ENCODE measurements at places on chromosomes 2 and 18.
A peak's percentile ranks its signal among the peaks of the same experiment; 100 is the strongest.

DNA sequence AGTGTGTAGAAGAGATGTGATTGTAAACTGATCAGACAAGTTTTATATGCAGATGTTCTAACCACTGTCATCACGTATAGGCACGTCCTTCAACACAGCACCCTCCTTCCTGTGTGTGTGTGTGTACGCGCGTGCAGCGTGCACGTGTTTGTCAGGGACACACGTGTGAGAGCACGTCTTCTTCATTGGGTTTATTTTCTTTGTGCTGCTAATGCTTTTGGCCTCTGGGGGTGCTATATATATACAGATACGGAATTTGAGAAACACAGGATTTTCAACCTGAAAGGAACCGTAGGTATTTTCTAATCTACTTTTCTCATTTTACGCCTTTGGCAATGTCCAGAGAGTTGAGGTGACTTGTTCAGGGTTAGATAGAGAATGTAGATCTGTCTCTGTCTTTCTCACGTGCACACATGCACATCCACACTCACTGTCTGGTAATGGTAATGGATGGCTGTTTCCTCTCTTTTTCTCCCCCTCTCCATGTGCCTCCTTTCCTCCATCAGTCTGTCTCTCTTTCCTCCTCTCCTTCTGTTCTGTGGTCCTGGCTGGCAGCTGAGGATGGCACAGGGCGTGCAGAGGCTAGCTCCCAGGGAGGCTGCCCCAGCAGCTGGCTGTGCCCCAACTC is 13.4 kb upstream of the CELF4 start:
- H3K4me1 ChIP-seq = no peaks in the 10 kb centered on the region
- H3K27ac ChIP-seq = no peak overlapping the region
- H3K36me3 ChIP-seq = no peaks in the 10 kb centered on the region
- no peak for DNase-seq
- H3K27me3 ChIP-seq = no peaks in the 10 kb centered on the region
- H3K4me3 ChIP-seq = no peak overlapping the region

DNA sequence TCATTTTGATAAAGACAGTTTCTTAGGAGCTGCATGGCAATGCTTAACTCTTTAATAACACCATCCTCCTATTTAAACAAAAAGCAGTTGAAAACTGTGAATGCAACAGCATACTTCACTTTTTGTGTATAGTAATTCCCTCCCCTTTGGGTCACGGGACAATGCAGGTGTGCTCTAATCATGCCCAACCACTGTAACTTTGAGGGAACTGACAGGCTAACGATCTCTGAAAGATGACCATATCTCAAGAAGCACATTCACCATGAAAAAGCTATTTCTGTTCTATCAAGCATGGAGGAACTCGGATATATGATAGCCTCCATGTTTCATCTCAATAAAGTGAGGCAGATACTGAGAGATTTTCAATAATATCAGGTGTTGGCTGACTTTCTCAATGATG is 81.1 kb upstream of the CD226 start:
- H3K4me3 ChIP-seq = no peak overlapping the region
- no peaks in the 10 kb centered on the region for H3K27me3 ChIP-seq
- peaks cover 16% of the 10 kb centered on the region for H3K36me3 ChIP-seq
- no peaks in the 10 kb centered on the region for H3K4me1 ChIP-seq
- DNase-seq = no peak

DNA sequence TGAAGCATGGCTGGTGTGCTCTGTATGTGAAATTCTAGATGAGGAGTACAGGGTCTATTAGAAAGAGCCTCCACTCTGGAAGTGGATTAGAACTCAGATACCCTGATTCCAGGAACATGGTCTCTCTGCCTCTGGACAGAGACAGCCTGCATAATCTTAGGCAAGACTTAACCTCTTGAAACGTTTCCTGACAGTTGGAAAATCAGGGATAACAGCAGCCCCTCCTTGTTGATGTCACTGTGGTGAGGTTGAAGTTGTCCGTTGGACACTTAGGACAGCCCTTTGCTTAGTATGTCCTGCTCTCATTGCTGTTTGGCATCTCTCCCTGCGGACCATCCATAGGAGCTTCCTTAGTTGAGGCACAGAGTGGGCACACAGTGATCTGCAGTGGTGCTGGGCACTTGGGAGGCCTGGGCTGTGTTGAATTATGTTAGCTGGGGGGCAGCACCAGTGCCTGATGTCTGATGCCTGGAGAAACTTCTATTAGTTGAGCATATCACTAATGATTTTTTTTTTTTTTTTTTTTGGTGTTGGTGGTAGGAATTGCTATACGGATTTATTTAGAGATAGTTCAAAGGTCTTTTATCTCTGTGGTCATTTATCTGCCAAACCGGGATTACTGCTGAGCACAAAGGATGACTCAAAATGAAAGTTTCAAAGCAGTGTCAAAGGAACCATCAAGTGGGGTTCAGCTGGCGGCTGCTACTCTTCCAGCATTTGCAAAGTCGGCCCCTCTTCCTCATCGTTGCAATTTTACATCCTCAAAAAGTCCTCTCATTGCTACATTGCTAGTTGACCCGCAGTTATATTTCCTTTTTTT is 28.8 kb downstream of the SETBP1 start:
- H3K27ac ChIP-seq = peak overlapping the region; percentile 46
- no peak overlapping the region for H3K4me3 ChIP-seq
- no peaks in the 10 kb centered on the region for H3K27me3 ChIP-seq
- peaks cover 23% of the 10 kb centered on the region for H3K4me1 ChIP-seq
- H3K36me3 ChIP-seq = no peaks in the 10 kb centered on the region

DNA sequence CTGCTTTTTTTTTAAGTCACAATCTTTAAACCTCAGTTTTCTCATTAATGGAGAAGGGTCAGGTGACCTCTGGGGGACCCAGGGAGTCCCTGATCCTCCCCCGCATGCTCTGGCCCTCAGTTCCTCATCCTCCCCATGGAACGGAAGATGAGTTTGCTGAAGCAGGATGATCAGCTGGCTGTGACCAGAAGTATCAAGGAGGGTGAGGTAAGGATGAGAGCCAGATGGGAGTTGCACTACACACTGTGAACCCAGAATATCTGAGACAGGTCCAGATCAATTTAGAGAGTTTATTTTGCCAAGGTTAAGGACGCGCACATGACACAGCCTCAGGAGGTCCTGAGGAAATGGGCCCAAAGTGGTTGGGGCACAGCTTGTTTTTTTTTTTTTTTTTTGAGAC is 3.8 kb downstream of the CATIP start:
- H3K27ac ChIP-seq = peak overlapping the region; percentile 86
- no peaks in the 10 kb centered on the region for H3K27me3 ChIP-seq
- no peaks in the 10 kb centered on the region for H3K36me3 ChIP-seq
- no peak overlapping the region for H3K4me3 ChIP-seq
- no peaks in the 10 kb centered on the region for H3K4me1 ChIP-seq

GRCh38 chr2:113198790-113199612 is 25.2 kb downstream of the PSD4 start:
- H3K4me3 ChIP-seq = peak overlapping the region; percentile 87
- H3K36me3 ChIP-seq = no peaks in the 10 kb centered on the region

GRCh38 chr2:137387044-137387443 is 577.2 kb upstream of the HNMT start:
- H3K4me3 ChIP-seq = no peak overlapping the region
- no peaks in the 10 kb centered on the region for H3K27me3 ChIP-seq
- no peaks in the 10 kb centered on the region for H3K4me1 ChIP-seq
- no peak overlapping the region for H3K27ac ChIP-seq
- DNase-seq = no peak

- H3K4me3 ChIP-seq = no peak overlapping the region
- no peak overlapping the region for H3K27ac ChIP-seq
- H3K27me3 ChIP-seq = no peaks in the 10 kb centered on the region
These were observed 51.4 kb downstream of the SLC38A11 start for GRCh38 chr2:164903951-164904350.

DNA sequence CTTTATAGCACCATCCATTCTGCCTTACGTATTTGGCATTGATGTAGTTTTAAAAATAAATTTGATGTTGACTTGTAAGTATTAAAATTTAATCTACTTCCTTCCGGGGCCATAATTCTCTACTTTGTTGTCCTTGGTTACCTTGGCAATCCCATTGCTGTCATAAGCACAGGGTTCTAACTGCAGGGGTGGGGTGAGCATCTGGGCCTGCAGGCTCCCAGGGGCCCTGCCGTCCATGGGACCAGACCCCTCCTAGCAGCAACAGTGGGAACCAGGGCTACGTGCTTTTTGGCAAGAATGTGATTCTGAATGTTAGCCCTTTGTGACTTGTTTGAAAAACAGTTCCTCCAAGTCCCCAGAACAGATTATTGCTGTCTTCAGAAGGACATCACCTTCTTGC is 4.9 kb downstream of the ASAP2 start:
- H3K27ac ChIP-seq = peak overlapping the region; percentile 66
- no peaks in the 10 kb centered on the region for H3K27me3 ChIP-seq

DNA sequence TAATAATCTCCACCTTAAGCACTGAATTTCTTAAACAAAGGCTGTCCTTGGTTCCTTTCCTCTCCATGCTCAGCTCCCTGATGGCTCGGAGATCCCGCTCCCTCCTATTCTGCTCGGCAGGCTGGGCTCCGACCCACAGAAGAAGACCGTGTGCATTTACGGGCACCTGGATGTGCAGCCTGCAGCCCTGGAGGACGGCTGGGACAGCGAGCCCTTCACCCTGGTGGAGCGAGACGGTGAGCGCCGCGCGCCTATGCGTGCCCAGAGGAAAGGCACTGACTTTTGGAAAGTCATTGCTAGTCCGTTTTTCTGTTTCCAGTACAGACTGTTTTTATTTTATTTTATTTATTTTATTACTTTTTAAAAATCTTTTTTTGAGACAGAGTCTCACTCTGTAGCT is 9.6 kb downstream of the CNDP2 start:
- no peak overlapping the region for H3K4me3 ChIP-seq
- no peak overlapping the region for H3K27ac ChIP-seq
- H3K4me1 ChIP-seq = no peaks in the 10 kb centered on the region

DNA sequence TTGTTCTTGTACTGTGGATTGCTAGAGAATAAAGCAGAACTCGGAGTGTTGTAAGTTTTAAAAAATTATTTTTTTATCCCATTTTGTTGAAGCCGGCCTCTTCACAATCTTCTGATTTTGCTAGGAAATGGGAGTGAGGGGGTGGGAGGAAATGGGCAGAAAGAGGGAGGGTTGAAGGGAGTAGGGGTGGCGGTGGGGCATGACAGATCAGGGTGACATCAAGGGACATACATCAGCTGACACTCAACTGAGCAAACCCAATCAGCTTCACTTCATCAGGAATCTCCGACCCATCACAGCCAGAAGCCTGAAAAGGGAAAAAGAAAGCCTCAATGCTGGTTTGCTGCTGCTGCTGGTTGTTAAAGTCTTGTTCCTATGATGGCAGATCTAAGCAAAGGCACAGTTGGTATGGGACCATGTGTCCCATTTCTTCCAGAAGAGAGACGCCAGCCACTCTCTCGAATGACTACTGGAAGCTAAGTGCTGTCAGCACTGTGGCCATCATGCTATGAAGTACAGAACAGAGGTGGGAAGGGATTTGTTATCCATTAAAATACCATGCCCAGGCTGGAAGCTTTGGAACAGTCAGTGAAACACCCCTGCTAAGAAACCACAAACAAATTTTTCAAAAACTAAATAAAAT is 292.0 kb downstream of the STK39 start:
- no peaks in the 10 kb centered on the region for H3K4me1 ChIP-seq
- H3K27me3 ChIP-seq = no peaks in the 10 kb centered on the region
- H3K36me3 ChIP-seq = no peaks in the 10 kb centered on the region
- no peak for DNase-seq

GRCh38 chr2:74002505-74003421 is 18.1 kb downstream of the TET3 start:
- peak overlapping the region; percentile 67 for H3K4me3 ChIP-seq
- DNase-seq = peak; percentile 88
- peaks cover 68% of the 10 kb centered on the region for H3K4me1 ChIP-seq
- no peak overlapping the region for H3K27ac ChIP-seq

GRCh38 chr2:64751286-64752260 is 97.9 kb upstream of the SERTAD2 start:
- peak overlapping the region; percentile 99 for H3K27ac ChIP-seq
- no peaks in the 10 kb centered on the region for H3K27me3 ChIP-seq
- no peaks in the 10 kb centered on the region for H3K36me3 ChIP-seq
- peaks cover 3% of the 10 kb centered on the region for H3K4me1 ChIP-seq
- peak overlapping the region; percentile 81 for H3K4me3 ChIP-seq
- no peak for DNase-seq

GRCh38 chr2:99238599-99238998 is 16.9 kb downstream of the LYG2 start:
- no peaks in the 10 kb centered on the region for H3K27me3 ChIP-seq
- H3K27ac ChIP-seq = no peak overlapping the region
- H3K4me1 ChIP-seq = no peaks in the 10 kb centered on the region
- no peaks in the 10 kb centered on the region for H3K36me3 ChIP-seq
- H3K4me3 ChIP-seq = no peak overlapping the region

DNA sequence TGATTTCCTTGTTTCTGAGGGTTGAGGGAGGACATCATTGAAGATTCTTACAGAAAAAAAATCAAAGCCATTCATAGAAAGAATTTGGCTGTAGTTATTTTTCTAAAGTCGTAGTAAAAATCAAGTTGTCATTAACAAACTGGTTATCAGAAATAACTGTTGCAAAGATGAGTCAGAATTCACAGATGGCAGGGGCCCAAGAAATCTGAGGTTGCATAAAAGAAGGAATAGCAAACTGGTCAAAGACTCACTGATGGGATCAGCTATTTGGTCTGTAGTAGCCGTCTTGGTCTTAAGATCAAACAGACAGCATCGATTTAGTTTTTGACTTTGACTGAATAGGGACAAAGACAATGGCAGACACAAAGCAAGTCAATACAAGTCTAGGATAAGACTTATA is 334.3 kb downstream of the FIGN start:
- no peaks in the 10 kb centered on the region for H3K36me3 ChIP-seq
- no peaks in the 10 kb centered on the region for H3K4me1 ChIP-seq
- no peak for DNase-seq
- H3K27ac ChIP-seq = no peak overlapping the region
- H3K27me3 ChIP-seq = no peaks in the 10 kb centered on the region
- H3K4me3 ChIP-seq = no peak overlapping the region

GRCh38 chr2:174485788-174486562 is 854 bp downstream of the GPR155 start:
- H3K4me1 ChIP-seq = no peaks in the 10 kb centered on the region
- H3K4me3 ChIP-seq = peak overlapping the region; percentile 68

DNA sequence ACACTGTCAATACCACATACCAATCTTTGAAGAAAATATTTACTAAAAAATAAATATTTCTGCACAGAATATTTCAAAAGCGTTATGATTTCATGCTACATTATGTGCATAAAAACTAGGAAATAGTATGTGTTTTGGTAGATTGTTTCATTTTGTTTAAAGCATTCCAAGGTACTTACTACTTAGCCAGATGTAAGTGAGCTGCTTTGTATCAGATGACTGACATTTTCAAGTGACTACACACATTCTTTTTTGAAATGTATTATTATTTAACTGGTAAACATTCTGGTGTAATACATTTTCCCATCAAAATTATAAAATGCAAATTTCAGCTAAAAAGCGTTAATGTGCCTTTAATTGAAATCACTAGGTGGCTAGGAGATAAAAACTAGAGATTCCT is 21.5 kb downstream of the GCA start:
- H3K36me3 ChIP-seq = no peaks in the 10 kb centered on the region
- H3K27ac ChIP-seq = no peak overlapping the region
- H3K27me3 ChIP-seq = no peaks in the 10 kb centered on the region
- no peak overlapping the region for H3K4me3 ChIP-seq

DNA sequence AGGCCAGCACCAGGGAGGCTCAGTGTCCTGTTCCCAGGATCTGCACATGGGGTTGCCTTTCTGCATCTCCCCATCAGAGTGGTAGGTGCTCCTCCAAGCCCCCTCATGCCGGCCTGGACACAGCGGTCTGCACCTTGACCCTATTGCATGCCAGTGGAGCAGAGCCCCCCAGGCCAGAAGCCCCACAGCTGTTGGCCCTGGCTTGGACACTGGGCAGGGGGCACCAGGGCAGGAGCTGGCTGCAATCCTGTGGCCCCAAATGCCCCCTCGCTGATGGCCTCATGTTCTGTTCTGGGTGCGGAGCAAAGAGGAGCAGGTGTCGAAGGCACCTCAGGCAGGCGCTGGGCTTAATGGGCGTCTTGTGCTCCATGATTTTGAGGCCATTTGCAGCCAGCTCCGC is 62.7 kb downstream of the CCDC74A start:
- no peaks in the 10 kb centered on the region for H3K4me1 ChIP-seq
- H3K27ac ChIP-seq = no peak overlapping the region
- no peaks in the 10 kb centered on the region for H3K36me3 ChIP-seq
- H3K27me3 ChIP-seq = no peaks in the 10 kb centered on the region
